ENCODE measurements at places on chromosomes 2 and 18.

DNA sequence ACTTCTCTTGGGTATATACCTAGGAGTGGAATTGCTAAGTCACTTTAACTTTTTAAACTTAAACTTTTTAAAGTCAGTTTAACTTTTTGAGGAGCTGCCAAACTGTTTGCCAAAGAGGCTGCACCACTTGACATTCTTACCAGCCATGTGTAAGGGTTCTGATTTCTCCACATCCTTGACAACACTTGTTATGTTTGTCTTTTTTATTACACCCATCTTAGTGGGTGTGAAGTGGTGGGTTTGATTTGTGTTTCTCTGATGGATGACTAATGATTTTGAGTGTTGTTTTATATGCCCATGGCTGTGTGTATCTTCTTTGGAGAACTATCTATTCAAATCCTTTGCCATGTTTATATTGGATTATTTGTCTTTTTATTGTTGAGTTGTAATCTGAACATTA, 13.6 kb downstream of the ASAP2 start:
- DNase-seq, result no peak

- DNase-seq, result no peak
Observed at GRCh38 chr2:3126171-3126910, 251.3 kb downstream of the EIPR1 start.

- DNase-seq, result no peak
Observed at GRCh38 chr18:12779043-12779442, 76.2 kb downstream of the PSMG2 start.

DNA sequence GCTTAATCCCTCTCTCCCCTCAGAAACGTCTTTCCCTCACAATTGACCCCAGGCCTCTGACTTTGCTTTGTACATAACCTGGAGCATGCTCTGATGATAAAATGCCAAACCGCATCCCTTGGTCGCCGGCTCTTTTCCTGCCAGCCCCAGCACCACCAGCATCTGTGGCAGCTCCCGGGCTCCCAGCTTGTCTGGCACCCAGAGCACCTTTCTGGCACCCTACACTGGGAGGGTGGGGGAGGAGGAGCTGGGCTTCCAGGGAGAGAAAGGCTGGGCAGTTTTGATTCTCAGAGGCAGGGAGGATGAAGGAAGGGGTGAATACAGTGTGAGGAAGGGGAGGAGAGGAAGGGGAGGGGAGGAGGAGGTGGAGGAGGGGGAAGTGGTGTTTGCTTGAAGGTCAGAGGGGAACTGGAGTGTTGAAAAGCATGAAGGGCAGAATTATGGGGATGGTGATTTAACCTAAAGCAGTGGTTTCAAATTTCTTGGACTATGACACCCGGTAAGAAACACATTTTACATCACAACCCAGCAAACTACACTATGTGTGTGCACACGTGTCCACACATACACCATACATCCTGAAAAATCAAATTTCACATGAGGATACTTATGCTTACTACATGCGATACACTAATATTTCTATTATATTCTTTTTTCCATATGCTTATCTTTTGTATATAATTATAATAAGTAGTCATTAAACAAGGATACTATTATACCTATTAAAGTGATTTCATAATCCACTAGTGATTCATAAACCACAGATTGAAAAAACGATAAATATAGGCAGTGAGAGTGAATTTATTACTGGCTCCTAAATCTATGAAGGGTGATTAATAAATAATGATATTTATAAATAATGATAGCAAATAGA, 30.0 kb upstream of the IGFBP2 start:
- DNase-seq, result no peak

DNA sequence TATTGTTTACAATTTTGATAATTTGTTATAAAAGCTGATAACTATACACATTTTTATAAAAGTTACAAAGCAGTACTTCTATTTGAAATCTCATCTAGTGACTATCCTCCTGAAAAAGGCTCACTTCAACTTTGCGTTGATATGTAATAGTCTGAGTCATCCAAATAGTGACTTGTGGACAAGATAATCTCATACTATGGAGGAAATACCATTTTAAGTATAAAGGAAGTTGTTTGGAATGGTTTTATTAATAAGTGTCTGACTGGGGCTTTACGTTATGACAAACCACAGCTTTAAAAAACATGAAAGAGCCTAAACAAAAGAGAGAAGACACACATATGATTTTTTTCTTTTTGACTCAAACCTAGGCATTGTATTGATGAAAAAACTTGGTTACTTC, 272.3 kb upstream of the COL3A1 start:
- peak; percentile 60 for DNase-seq

DNA sequence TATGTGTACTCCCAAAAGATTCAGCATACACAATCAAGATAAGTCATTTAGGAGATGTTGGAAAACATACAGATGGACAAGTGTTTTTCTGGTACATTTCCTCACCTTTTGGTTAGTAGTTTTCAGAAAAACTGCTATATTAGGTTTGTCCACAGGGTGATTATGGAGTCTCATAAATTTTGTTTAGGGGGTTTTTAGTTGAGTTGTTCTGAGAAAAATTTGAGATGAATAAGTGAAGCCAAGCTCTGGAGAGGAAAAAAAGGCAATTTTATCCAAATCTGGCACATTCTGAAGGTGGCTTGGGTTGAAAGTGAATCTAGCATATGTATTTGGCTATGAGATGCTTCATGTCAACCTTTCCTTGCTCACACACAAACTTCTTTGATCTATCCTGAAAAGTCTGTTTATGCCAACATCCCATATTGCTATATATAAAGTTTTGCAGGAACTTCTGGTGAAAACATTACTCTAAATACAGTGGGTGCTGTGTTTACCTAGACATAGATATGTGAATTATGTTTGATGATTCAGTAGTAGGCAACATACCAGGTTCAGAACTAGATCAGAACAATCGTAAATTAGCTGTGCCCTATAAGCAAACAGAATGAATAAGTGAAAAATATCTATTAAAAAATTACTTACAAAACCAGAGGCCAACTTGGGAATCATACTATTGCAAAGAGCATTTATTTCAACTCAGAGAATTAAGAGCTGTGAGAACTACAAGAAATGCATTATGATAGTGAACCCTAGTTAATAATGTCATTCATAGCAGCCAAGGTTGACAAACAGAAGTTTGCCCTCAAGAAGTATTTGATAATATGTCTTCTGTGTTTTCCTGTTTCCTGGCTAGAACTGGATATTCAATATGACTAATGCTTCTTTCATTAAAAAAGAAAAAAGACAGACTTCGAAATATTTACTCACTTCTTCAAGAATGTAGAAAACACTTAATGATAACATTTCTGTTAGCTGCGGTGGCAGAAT, 552.0 kb downstream of the IRS1 start:
- peak; percentile 62 for DNase-seq

GRCh38 chr2:88690591-88691338, 708 bp upstream of the RPIA start:
- DNase-seq, result peak; percentile 15

DNA sequence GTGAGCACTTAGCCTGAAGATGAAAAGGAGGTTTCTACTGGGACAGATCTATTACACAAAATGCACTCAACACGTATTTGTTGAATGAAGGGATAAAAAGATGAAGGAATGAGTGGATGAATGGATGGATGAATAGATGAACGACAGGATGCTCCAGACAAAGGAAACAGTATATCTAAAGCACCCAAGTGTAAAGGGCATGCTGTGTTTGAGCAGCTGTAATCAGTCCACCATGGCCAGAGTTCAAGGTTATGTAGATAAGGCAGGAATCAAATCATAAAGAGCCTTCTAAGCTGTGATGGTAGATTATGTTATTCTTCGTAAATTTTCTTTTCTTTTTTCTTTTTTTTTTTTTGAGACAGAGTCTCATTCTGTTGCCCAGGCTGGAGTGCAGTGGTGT, 213.8 kb upstream of the FBXO11 start:
- no peak for DNase-seq

DNA sequence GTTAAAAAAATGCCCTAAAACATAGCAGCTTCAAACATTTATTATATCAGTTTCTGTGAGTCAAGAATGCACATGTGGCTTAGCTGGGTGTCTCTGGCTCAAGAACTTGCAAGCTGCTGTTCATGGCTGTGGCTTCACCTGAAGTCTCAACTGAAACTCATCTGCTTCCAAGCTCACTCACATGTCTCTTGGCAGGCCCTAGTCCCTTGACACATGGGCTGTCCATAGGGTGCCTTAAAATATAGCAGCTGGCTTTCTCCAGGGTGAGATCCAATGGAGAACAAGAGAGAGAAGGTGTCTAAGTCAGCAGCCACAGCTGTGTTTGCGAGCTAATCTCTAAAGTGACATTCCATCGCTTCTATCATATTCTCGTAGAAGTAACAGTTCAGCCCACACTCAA, 152.8 kb downstream of the DSEL start:
- DNase-seq, result no peak

DNA sequence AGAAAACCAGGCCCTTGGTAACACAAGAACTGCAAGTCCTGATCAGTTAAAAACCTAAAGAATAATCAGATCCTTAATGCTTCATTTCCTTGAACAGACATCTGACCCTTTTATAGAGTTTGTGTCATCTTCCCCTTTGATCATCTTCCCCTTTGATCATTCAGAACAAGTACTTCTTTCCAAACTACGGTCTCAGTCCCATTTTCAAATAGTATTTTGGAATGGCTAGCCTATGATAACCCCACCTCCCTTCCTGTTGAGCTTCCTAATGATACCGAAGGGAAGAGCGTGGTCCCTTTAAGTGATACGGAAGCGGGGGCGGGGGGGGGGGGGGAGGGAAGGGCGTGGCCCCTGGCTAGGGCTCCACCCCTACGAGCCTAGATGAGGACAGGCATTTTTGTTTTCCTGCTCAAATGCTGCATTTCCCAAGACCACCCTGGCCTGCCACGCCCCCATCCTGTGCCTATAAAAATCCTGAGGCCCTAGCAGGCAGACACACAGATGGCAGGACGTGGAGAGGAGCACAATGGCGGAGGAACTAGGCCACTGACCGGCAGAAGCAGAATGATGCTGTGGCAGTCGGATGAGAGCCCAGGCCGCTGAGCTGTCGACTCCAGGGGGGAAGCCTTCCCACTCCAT, 24.1 kb upstream of the CHRNA1 start:
- DNase-seq, result peak; percentile 86

- peak; percentile 37 for DNase-seq
Observed at GRCh38 chr2:25251422-25252273, 83.3 kb upstream of the POMC start.

GRCh38 chr2:229610872-229611271, 103.5 kb downstream of the DNER start:
- DNase-seq, result peak; percentile 66

DNA sequence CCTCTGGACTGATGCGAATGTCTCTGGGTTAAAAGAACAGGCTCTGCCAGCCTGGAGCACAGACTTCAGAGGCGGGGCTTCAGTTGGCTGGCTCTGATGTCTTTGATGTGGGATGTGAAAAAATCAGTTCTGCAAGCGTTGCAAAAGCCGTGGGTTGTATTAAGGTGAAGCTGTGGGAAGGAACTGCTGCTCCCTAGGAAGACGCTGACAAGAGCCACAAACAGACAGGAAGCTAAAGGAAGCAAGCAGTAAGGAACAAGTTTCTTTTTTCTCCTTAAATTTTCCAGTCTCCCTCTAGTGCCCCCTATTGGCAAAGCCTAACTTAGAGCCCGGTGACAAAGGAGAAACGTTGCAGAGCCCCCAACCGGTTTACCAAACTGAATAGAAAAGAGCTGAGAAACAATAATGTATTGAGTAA, 239.0 kb downstream of the CCDC178 start:
- no peak for DNase-seq

DNA sequence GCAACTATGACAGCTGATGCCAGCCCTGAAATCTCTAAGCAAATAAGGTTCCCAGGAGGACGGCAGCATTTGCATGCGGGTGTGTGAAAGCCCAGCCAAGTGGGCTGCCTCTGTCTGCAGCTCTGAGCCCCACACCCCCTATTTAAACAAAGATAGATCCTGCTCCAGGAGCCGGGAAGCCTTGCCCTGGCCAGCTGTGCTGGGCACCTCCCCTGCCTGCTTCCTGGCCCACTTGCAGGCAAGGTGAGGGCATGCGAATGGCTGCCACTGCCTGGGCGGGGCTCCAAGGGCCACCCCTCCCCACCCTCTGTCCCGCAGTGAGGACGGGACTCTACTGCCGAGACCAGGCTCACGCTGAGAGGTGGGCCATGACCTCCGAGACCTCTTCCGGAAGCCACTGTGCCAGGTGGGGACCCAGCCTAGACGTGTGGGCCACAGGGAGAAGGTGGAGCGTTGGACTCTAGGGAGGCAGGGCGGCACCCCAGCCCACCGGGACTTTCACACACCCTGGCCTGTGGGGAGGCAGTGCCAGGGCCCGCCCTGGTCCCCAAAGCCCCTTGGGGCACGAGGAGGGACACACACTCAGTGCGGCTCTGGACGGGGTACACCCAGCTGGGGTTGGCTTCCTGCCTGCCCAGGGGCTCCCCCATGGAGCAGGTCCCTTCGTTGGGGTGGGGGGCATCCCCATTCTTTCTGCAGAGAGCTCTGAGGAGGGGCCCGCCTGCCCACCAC, at the start of gene ANO7:
Gene ANO7 (plus strand): TSS at position 317 of the 732 bp plus-strand sequence. CDS start 1,387 bp downstream, outside the sequence.
- no peak for DNase-seq

DNA sequence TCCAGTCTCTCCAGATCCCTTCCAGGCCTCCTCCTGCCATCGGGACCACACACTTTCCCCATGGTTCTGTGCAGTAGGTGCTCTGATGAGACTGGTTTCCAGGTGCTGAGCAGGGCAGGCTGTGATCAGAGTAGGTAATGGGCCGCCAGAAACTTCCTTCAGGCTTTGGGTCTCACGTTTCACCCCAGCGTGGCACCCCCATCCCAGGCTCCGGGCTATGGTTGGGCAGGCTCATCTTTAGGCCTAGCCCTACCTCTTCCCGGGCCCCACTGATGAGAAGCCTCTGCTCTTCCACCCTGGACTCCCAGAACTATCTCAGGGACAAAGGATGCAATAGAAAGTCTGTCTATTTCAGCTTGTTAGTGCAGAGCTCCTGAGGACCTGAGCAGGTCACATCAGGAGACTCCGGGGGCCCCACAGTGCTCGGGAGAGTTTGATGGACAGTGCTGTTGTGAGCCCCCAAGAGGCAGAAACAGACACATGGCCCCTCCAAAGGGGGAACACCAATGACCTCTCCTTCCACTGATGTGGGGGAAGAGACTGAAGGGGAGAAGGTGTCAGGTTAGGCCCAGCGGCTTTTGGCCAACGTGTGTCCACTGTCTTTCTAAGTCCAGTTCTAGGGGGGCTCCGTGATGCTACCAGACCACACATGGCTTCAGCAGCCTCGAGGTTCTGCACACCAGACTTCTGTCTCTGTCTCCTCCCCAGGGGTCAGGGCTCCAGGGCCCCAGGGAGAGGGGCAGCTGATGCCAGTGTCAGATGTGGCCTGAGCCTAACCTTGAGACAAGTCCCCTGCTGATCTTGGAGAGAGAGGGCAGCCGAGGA, 5.8 kb upstream of the PROM2 start:
- DNase-seq, result no peak

GRCh38 chr2:101884423-101884822, 107.3 kb upstream of the IL1R2 start:
- no peak for DNase-seq

DNA sequence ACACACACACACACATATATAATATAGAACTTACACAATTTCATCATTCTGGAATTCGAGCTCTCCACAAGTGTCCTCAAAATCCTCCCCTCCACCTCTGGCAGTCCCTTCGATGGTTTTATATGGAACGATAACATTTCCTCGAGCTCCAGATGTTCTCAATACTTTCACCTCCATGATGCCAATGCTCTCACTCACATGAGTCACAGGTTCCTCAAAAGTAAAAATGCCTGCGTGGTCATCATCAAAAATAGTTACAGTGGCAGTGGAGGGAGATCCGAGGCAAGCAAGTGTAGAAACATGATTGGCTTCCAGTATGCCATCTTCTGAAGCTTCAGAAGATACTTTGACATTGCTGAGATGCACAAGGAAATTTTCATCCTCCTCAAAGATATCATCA, 23.5 kb downstream of the SLC8A1 start:
- DNase-seq, result no peak
